ENCODE measurements at places on chromosomes 1 and 21. TPM values are rescaled to one million over a fixed set of nuclear protein-coding genes. Genes with fewer than 3 reads are reported as not detected.

Gene SLFNL1
- polyA plus RNA-seq, result 0.22 TPM

Gene CRP
- not detected for polyA plus RNA-seq

Gene ETNK2
- polyA plus RNA-seq, result 9.0 TPM

Gene ST6GALNAC3
- 3.3 TPM for polyA plus RNA-seq

Gene S100A9
- polyA plus RNA-seq, result 2,681 TPM

Gene LAD1
- polyA plus RNA-seq, result 3.9 TPM

Measured in adipose tissue (tissue), 3 donors.